ENCODE measurements at places on chromosomes 6 and 20.

DNA sequence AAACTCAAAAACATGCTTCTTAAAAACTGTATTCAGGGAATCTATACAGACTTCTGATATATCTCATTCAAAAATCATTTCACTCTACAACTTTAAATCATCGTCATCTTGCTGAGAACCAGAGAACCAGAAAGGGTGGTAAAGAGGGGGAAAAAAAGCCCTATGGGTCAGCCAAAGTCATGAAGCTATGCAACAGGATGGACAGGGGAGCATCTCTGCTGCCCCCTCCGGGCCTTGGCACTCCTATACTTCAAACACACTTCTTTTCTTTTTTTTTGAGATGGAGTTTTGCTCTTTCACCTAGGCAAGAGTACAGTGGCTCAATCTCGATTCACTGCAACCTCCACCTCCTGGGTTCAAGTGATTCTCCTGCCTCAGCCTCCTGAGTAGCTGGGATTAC, 73.5 kb upstream of the NFATC2 start:
- no peak for DNase-seq

GRCh38 chr6:163260111-163260895, 154.2 kb upstream of the QKI start:
- no peak for DNase-seq

DNA sequence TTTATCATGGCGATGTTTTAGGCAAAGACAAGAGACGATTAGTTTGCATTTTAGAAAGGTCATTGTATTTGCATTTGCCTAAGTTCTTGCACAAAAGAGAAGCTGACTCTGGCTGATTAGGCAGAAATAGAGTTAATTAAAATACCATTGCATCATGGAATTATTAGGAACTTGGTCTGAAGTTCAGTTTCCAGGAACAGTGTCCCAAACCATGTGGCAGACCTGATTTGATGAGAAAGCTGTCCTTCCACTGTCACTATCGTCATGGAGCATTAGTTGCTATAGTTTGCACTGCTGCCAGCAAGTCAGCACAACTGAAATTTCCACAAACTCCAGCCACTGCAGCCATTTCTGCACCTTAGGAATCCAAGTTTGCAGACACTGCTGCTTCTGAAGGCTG, 24.3 kb upstream of the MCUR1 start:
- no peak for DNase-seq

DNA sequence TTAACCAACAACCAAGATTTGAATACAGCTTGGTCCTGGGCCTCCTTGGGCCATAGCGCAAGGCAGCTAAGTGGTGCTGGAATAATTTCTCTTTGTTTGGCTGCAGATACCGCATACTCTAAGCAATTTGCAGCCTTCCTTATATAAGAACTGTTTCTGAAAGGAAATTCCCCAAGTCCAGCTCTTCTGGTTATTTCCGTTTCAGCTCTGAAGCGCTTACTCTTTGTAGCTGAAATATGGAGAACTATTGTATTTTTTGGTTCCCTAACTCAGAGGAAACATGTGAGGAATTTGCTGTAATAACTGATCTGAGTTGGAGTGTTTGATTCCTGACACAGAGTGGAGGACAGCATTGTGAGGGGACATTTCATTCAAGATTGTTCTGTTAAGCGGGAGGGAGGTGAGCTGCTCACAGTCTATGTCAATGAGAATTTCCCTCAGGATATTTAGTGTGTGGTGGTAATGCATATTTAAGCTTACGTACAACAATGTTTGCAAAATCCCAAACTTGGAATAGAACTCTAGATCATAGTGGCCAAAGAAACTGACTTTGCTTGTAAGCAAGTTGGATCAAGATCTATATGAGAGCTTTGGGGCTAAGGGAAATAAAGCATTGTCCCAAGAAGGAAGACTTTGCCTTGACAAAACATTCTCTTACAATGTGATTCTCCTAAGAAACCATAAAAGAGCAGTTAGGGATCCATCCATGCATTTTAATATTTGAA, 576.6 kb upstream of the FLRT3 start:
- no peak for DNase-seq

GRCh38 chr6:107121964-107122495, 6.7 kb upstream of the BEND3 start:
- DNase-seq: no peak

DNA sequence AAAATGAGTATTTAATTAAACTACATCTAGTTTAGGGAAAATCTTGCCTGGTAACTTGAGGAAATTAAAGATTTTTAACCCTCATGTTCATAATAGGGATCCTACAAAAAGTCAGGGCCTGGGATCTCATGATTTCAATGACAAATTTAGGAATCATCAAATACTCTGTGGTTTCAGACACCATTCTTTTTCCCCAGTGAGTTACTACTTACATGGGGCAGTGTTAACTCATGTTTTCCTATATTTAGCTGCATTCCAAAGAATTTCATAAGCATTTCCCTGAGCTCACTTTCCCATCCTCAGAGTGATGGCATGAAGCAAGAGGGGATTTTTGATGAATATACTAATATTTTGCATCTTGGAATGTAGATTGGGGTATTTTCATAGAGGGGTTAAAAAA, 321.7 kb downstream of the CENPW start:
- no peak for DNase-seq

GRCh38 chr20:58402827-58403226, 13.8 kb downstream of the VAPB start:
- DNase-seq: no peak

Measured in stimulated activated CD8-positive, alpha-beta memory T cell treated with anti-CD3 and anti-CD28 coated beads, Interleukin-2, amount 100 ng/mL, for 1 hour (primary cell).